MCF 10A (cell line): ENCODE measurements at places on chromosomes 1 and 21. TPM values are rescaled to one million over a fixed set of nuclear protein-coding genes. Genes with fewer than 3 reads are reported as not detected.

DNA sequence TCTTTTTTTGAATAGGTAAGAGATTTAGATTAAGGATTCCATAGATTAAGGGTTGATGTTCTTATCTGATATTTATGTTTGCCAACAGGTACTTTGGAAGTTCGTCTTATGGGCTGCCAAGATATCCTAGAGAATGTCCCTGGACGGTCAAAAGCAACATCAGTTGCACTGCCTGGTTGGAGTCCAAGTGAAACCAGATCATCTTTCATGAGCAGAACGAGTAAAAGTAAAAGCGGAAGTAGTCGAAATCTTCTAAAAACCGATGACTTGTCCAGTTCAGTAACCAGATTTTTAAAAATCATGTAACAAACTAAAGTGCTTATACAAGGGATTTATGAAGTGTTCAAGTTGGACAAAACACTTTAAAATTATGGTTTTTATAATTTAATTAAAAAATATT, 100.5 kb downstream of the PKN2 start:
- DNase-seq, result no peak

DNA sequence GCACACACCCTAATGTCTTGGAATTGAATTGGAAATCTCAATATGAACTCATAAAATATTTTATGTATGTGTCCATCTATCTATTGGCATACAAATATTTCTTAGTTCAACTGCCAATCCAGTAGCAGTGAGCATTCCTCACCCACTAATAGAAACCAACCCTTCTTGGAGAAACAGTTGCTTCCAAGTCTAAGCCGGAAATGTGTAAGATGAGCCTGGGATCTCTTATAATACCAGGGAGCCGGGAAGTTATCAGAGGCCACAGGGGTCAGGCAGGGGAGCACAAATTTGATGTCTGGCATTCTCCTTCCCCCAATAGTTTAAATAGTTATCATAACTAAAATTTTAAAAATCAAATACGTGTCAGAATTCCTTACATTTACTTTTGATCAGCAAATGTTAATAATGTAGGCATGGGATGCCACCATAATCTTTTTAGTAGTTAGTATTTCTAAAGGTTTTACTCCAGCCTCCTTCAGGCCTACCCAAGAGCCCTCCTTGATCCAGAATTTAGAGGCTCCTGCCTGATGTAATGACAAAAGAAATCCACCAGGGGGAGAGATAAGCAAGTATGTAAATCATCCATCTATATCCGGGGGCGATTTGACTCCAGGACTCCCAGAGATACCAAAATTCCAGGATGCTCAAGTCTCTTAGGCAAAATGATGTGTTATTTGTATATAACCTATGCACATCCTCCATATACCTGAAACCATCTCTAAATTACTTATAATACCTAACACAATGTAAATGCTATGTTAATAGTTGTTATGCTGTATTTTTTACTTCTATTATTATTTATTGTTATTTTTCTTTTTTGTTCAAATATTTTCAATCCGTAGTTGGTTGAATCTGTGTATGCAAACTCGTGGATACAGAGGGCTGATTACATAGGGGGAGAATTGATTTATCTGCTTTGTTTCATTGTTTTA, 218.7 kb upstream of the COA6 start:
- peak; percentile 94 for DNase-seq

GRCh38 chr1:115810609-115811008, 30.3 kb downstream of the NHLH2 start:
- DNase-seq, result no peak

- no peak for DNase-seq
Observed at GRCh38 chr1:111392042-111392441, 35.5 kb downstream of the OVGP1 start.

DNA sequence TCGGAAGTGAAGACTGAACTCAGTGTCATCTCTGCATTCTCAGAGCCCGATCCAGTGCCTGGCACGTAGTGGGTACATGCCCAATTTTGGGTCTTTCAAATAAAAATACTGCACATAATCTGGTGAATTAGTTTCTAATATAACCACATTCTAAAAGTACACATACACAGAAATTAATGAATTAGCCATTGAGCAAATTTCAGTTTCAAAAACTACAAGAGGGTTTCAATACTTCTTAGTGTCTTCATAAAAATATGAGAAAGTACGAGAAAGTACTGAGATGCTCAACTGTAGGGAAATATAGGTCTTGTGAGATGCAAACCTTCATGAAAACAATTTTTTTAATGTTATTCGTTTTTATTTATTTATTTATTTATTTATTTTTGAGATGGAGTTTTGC, 86.9 kb downstream of the SMYD2 start:
- no peak for DNase-seq

FCRL6 gene
- not detected in 2 replicates for total RNA-seq

ADAM30 gene
- total RNA-seq, result not detected in 2 replicates

TSPAN1 gene
- total RNA-seq, result 22.7 and 41.7 TPM in 2 replicates
